ENCODE measurements at places on chromosomes 5 and 9.
A peak's percentile ranks its signal among the peaks of the same experiment; 100 is the strongest.

- no peak for DNase-seq
These were observed 837.7 kb upstream of the ZNF608 start for GRCh38 chr5:125584140-125584520.

DNA sequence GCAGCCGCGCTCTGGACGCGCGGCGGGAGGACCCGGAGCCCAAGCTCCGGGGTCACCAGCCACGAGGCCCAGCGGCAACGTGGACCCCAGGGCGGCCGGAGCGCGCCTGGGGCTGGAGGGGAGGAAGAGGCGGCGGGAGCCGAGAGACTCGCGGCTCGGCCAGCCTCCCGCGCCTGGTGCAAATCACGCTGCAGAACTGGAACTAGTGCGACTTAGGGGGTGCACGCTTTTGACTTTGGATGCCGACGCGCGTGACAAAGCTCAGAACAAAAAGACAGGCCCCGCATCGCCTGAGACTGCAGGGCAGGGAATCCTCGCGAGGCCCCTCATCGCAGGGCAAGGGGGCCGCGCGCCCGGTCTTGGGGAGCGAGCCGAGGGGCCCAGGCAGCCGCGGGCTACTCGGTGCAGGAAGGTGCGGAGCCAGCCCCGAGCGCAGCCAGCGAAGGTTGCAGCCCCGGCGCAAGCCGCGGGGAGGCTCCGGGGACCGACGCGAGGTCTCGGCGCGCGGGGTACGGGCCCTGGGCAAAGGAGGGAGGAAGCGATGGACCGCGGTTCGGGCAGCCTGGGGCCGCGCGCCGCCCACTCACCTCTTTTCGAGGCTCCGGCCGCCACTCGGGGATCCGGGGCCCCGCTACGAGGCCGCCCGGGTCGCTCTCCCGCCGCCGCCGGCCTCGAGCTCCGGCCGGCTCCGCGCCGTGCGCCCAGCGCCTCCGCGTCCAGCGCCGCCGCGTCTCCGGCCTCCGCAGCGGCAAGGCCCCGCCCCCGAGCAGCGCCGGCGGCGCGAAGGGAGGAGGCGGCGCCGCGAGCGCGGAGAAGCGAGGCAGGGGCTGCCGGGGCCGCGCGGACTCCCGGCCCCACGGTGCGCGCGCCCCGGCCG, at the start of gene GOLM1:
Gene GOLM1 (minus strand): TSS at position 735 of the 877 bp plus-strand sequence. CDS start 20,238 bp downstream, outside the sequence.
- no peak for DNase-seq

- DNase-seq: peak; percentile 16
These were observed 11.5 kb downstream of the SFXN1 start for GRCh38 chr5:175489693-175490443.

- no peak for DNase-seq
These were observed 6.8 kb downstream of the IFNB1 start for GRCh38 chr9:21070906-21071305.

GRCh38 chr9:131585375-131585774, 40.1 kb downstream of the PRRT1B start:
- DNase-seq: peak; percentile 90

DNA sequence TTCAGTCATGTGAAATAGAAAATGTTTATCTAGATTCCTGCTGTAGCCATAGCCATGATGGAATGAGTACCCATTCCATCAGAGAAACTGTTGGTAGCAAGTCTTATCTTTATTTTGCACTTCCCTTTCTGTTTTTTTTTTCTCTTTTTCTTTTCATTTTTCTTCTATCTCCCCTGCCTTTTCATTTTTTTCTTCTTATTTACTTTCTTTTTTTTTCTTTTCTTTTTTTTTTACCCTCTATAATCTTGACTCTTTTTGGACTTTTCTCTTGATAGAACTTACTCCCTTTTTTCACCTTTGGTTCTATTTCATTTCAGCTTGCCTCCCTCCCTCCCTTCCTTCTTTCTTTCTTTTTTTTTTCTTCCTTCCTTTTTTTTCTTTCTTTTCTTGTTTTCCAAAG, 15.4 kb downstream of the SLC25A46 start:
- DNase-seq: no peak

DNA sequence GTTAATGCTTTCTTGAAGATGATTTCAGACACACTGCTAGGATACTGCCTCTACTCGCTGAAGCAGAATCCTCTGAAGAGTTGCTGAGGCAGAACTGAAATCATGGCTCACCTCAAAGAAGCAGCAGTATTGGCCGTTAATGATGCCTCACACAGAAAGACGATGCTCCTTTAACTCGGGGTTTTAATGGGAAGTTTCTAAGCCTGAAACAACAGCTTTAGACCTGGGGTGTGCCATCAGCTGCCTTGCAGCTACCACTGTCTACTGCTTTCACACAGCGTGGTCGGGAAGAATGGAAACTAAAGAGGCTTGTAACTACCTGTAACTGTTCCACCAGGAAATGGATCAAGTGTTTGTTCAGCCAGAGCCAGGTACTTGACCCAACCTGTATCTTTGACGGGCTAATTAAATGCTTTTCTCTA, at the start of gene CTXN3:
Gene CTXN3 (plus strand): TSS at position 65 of the 422 bp plus-strand sequence. CDS start 8,440 bp downstream, outside the sequence.
- no peak for DNase-seq

GRCh38 chr5:125961150-125961549, 462.1 kb upstream of the GRAMD2B start:
- no peak for DNase-seq

GRCh38 chr5:178349625-178350353, 117.2 kb upstream of the PHYKPL start:
- DNase-seq: no peak

GRCh38 chr5:50595199-50595598, 71.2 kb upstream of the PARP8 start:
- no peak for DNase-seq

Data from GF-D8 (cell line).